ENCODE measurements at places on chromosomes 1 and 21. TPM values are rescaled to one million over a fixed set of nuclear protein-coding genes. Genes with fewer than 3 reads are reported as not detected.

SERPINC1 gene
- 0.26 TPM for total RNA-seq

FGR gene
- 3.0 TPM for total RNA-seq

TACSTD2 gene
- not detected for total RNA-seq

RSPO1 gene
- not detected for total RNA-seq

PGLYRP4 gene
- total RNA-seq: not detected

KLF17 gene
- not detected for total RNA-seq

KRTAP13-2 gene
- not detected for total RNA-seq

C4BPA gene
- total RNA-seq: not detected

GRCh38 chr1:167638064-167638463, 8.0 kb downstream of the RCSD1 start:
- no peaks in the 10 kb centered on the region for H3K27me3 ChIP-seq
- peaks cover 54% of the 10 kb centered on the region for H3K4me1 ChIP-seq
- peak overlapping the region; percentile 93 for H3K27ac ChIP-seq
- H3K36me3 ChIP-seq: peaks cover 13% of the 10 kb centered on the region

GRCh38 chr1:236890152-236891056, 95.3 kb downstream of the MTR start:
- H3K27ac ChIP-seq: no peak overlapping the region
- H3K4me3 ChIP-seq: no peak overlapping the region
- peaks cover 23% of the 10 kb centered on the region for H3K36me3 ChIP-seq

GRCh38 chr1:3078430-3078861, 9.4 kb downstream of the PRDM16 start:
- H3K4me3 ChIP-seq: no peak overlapping the region
- H3K36me3 ChIP-seq: no peaks in the 10 kb centered on the region
- no peaks in the 10 kb centered on the region for H3K4me1 ChIP-seq

- H3K27ac ChIP-seq: no peak overlapping the region
- no peaks in the 10 kb centered on the region for H3K4me1 ChIP-seq
Measured at GRCh38 chr1:84181350-84182005, 37.4 kb downstream of the PRKACB start.

DNA sequence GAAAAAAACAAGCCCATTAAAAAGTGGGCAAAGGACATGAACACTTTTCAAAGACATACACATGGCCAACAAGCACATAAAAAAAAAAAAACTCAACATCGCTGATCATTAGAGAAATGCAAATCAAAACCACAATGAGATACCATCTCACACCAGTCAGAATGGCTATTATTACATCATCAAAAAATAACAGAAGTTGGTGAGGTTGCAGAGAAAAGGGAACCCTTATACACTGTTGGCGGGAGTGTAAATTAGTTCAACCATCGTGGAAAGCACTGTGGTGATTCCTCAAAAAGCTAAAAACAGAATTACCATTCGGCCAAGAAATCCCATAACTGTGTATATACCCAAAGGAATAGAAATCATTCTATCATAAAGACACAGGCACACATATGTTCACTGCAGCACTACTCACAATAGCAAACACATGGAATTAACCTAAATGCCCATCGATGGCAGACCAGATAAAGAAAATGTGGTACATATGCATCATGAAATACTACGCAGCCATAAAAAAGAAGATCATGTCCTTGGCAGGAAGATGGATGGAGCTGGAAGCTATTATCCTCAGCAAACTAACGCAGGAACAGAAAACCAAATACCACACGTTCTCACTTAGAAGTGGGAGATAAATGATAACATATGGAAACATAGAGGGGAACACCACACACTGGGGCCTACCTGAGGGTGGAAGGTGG, 70.1 kb downstream of the INTS7 start:
- peak; percentile 51 for DNase-seq
- H3K36me3 ChIP-seq: peaks cover 39% of the 10 kb centered on the region
- H3K27ac ChIP-seq: no peak overlapping the region
- peaks cover 4% of the 10 kb centered on the region for H3K4me1 ChIP-seq
- no peak overlapping the region for H3K4me3 ChIP-seq
- H3K27me3 ChIP-seq: no peaks in the 10 kb centered on the region

- H3K4me1 ChIP-seq: no peaks in the 10 kb centered on the region
- DNase-seq: peak; percentile 94
- H3K36me3 ChIP-seq: peaks cover 69% of the 10 kb centered on the region
- no peak overlapping the region for H3K4me3 ChIP-seq
Measured at GRCh38 chr1:161792740-161793139, 26.6 kb downstream of the ATF6 start.

DNA sequence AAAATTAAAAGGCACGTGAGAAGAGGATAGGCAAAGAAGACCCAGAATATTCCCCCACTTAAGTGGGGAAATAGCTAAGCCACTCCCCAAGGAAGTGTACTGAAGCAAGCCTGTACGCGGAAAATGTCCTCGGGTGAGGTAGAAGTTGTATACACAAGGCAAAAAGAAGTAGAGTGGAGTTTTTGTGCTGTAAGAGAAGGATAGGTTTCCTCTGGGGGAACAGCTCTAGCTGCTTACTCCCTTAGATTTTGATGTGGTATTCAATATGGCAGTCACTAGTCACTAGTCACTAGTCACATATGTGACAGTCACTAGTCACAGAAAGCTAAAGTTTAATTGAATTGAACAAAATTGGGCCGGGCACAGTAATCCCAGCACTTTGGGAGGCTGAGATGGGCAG, 7.6 kb downstream of the TXNIP start:
- H3K4me1 ChIP-seq: peaks cover 14% of the 10 kb centered on the region
- peaks cover 10% of the 10 kb centered on the region for H3K36me3 ChIP-seq
- no peak overlapping the region for H3K4me3 ChIP-seq
- H3K27ac ChIP-seq: no peak overlapping the region
- no peaks in the 10 kb centered on the region for H3K27me3 ChIP-seq

DNA sequence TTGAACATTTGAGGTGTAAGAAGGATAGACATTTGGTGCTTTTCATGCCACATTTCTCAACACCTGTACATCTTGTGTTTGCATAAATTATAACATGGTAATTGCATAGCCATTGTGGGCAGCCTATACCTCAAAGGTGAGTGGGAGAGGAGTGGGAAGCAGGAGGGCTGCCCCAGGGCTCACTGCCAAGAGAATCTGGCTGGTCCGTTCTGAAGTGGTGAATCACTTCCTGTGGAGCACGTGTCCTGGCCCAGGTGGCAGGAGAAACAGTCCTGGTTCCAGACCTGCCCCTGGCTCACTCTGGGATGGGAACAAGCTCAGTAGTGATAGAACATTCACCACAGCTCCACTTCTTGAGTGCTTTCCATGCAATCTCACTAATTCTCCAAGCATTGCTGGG, 11.6 kb upstream of the OLFML2B start:
- H3K4me1 ChIP-seq: peaks cover 18% of the 10 kb centered on the region
- no peaks in the 10 kb centered on the region for H3K27me3 ChIP-seq
- no peak overlapping the region for H3K4me3 ChIP-seq
- no peak overlapping the region for H3K27ac ChIP-seq
- H3K36me3 ChIP-seq: no peaks in the 10 kb centered on the region

DNA sequence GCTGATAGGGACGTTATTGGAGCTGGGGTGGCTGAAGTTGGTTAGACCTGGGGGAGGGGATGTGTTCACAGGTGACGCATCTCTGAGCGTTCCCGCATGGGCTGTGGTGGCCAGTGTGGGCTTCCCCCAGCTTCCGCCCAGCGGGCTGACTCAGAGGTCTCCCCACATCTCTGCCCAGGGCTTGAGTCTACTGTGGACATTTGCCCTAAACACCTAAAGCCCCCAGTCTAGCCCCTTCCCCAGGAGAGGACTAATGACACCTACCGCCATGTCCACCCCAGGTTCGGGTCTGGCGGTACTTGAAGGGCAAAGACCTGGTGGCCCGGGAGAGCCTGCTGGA, 2.0 kb downstream of the AGRN start:
- no peak overlapping the region for H3K27ac ChIP-seq
- no peak overlapping the region for H3K4me3 ChIP-seq
- H3K4me1 ChIP-seq: peaks cover 11% of the 10 kb centered on the region
- no peaks in the 10 kb centered on the region for H3K27me3 ChIP-seq
- H3K36me3 ChIP-seq: no peaks in the 10 kb centered on the region

DNA sequence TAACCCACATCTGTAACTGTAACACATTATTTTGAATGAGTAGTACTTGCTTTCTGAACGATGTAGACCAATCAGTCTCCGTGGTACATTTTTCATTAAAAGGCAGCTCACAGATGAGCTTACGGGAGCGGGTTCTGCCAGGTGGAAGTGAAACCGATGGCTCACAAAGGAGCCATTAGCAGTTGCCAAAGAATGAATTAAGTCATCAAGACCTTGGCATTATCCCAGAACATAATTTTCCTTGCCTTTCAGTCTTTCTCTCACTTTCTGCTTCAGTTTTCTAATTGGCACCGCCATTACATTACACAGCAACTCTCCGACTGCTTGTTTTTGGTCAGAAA, 33.5 kb upstream of the UTS2 start:
- no peak overlapping the region for H3K27ac ChIP-seq
- H3K36me3 ChIP-seq: no peaks in the 10 kb centered on the region
- DNase-seq: no peak
- H3K4me3 ChIP-seq: no peak overlapping the region
- no peaks in the 10 kb centered on the region for H3K4me1 ChIP-seq
- H3K27me3 ChIP-seq: no peaks in the 10 kb centered on the region

GRCh38 chr1:6638226-6638625, 13.6 kb downstream of the THAP3 start:
- peaks cover 12% of the 10 kb centered on the region for H3K4me1 ChIP-seq
- no peak overlapping the region for H3K27ac ChIP-seq
- H3K27me3 ChIP-seq: no peaks in the 10 kb centered on the region
- H3K36me3 ChIP-seq: peaks cover 24% of the 10 kb centered on the region
- H3K4me3 ChIP-seq: no peak overlapping the region

DNA sequence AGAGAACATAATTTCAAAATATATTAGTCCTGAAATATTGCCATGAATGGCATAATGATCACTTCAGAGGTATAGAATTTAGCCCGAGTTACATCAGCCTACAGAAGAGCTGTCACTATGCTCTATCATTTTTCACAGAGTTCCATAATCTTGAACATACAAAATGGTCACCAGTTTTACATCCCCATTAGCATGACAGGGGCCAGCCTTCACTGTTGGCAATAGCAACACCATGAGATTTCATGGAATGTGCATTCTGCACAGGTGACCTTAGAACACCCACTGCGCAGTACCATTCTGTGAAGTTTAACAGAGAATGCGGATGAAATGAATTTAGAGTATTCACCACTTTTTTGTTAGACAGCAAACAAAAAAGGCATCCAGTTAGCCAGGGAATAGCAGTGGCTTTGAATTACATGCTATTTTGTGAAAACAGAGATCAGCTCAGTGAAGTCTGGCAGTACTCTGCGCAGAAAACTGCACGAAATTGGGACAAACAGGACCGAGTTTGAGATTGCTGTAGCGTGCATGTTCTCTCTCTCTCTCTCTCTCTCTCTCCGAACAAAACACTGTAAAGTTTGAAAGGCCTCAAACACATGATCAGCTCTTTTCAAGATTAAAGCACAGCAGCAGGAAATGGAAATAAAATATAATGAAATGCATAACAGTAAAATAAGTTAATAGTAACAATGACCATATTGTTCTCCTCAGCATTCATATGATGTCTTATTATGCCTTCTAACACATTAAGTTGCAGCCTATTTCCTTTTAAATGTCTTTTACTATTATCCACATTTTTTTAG, 349.3 kb downstream of the USH2A start:
- H3K27me3 ChIP-seq: no peaks in the 10 kb centered on the region
- H3K27ac ChIP-seq: no peak overlapping the region
- H3K36me3 ChIP-seq: no peaks in the 10 kb centered on the region
- no peaks in the 10 kb centered on the region for H3K4me1 ChIP-seq
- no peak overlapping the region for H3K4me3 ChIP-seq
- no peak for DNase-seq

GRCh38 chr1:47569681-47570470, 132.0 kb downstream of the FOXD2 start:
- no peak for DNase-seq
- H3K27me3 ChIP-seq: no peaks in the 10 kb centered on the region
- no peaks in the 10 kb centered on the region for H3K36me3 ChIP-seq
- no peak overlapping the region for H3K4me3 ChIP-seq
- no peak overlapping the region for H3K27ac ChIP-seq
- H3K4me1 ChIP-seq: peaks cover 22% of the 10 kb centered on the region

DNA sequence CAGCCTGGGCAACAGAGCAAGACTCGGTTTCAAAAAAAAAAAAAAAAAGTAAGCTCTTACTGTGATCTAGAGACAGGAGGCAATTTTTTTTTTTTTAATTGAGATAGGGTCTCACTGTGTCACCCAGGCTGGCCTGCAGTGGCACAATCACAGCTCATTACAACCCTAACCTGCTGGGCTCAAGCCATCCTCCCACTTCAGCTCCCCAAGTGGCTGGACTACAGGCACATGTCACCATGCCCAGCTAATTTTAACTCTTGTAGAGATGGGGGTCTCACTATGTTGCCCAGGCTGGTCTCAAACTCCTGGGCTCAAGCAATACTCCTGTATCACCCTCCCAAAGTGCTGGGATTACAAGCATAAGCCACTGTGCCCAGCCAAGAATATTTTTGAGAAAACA, 7.4 kb downstream of the RPL22 start:
- H3K4me1 ChIP-seq: peaks cover 3% of the 10 kb centered on the region
- DNase-seq: no peak
- no peaks in the 10 kb centered on the region for H3K27me3 ChIP-seq
- no peak overlapping the region for H3K4me3 ChIP-seq
- no peak overlapping the region for H3K27ac ChIP-seq
- H3K36me3 ChIP-seq: peaks cover 44% of the 10 kb centered on the region

- no peak overlapping the region for H3K27ac ChIP-seq
- H3K27me3 ChIP-seq: no peaks in the 10 kb centered on the region
- no peaks in the 10 kb centered on the region for H3K36me3 ChIP-seq
- no peak overlapping the region for H3K4me3 ChIP-seq
- no peak for DNase-seq
Measured at GRCh38 chr1:48568501-48568900, 96.5 kb upstream of the SPATA6 start.

DNA sequence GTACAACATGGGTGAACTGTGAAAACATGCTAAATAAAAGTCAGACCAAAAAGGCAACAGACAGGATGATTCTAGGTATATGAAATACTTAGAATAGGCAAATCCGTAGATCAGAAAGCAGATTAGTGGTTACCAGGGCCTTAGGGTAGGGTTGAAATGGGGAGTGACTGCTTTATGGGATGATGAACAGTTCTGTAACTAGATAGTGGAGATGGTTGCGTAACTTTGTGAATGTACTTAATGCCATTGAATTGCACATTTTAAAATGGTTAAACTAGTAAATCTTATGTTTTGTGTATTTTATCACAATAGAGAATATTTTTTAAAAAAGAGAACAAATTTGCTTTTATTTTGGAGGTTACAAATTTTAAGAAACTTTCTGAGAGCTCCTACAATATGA, 17.4 kb downstream of the ZNF326 start:
- no peaks in the 10 kb centered on the region for H3K4me1 ChIP-seq
- no peaks in the 10 kb centered on the region for H3K27me3 ChIP-seq

GRCh38 chr21:41536076-41536826, 28.3 kb upstream of the TMPRSS2 start:
- no peak for DNase-seq
- H3K36me3 ChIP-seq: no peaks in the 10 kb centered on the region
- no peaks in the 10 kb centered on the region for H3K27me3 ChIP-seq
- no peak overlapping the region for H3K4me3 ChIP-seq

DNA sequence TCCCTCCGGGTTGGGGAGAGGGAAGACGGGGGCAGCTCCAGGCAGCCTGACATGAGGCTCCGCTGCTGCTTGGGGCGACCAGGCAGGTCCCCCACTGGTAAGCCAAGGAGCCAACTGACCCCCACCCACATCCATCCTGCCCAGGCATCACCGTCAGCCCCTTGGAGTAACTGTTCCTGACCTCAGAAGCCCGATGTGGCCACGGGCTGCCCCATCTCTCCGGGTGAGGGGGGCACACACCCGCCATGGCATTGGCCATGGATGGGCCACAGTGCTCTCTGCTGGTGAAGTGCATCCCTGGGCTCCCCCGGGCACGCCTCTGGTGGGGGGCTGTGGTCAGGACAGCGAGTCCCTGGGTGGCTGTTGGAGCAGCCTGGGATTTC, 100.0 kb downstream of the CRYAA start:
- H3K36me3 ChIP-seq: no peaks in the 10 kb centered on the region
- H3K27me3 ChIP-seq: no peaks in the 10 kb centered on the region
- DNase-seq: no peak
- peaks cover 24% of the 10 kb centered on the region for H3K4me1 ChIP-seq
- H3K4me3 ChIP-seq: no peak overlapping the region
